ENCODE measurements at places on chromosomes 4 and X.

- DNase-seq = no peak
These were observed 46.7 kb downstream of the GRIA3 start for GRCh38 chrX:123230798-123231197.

GRCh38 chrX:84363663-84364062, 138.6 kb downstream of the HDX start:
- no peak for DNase-seq

GRCh38 chrX:150234126-150234525, 129.0 kb upstream of the MAMLD1 start:
- no peak for DNase-seq

GRCh38 chrX:151227627-151228026, 51.2 kb downstream of the GPR50 start:
- DNase-seq = no peak

- no peak for DNase-seq
These were observed 62.8 kb downstream of the LRBA start for GRCh38 chr4:150952167-150952845.

DNA sequence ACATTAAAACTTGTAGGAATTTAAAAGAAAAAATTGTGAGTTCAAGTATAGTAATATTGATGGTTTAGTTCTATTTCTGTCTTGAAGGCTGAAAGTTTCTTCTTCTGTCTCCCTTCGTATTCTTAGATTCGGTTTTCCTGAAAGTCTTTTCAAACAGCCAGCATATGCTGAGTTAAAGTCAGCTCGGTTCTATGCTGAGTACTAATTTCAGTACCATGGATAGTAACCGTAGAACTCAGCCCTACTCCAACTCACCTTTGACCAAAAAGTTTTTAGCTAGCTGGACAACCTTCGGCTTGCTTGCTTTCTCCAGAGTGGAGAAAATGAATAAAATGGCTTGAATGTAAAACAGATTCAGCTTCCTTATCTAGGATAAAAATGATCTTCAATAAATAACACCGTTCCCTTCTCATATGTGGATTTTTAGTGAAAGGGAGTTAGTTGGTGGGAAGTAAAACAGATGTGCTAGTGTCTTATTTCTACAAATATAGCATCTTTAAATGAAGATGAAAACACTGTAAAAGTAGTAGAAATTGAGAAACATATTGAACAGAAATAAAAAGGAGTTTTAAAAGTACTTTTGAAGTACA, 5.2 kb downstream of the POU4F2 start:
- no peak for DNase-seq

DNA sequence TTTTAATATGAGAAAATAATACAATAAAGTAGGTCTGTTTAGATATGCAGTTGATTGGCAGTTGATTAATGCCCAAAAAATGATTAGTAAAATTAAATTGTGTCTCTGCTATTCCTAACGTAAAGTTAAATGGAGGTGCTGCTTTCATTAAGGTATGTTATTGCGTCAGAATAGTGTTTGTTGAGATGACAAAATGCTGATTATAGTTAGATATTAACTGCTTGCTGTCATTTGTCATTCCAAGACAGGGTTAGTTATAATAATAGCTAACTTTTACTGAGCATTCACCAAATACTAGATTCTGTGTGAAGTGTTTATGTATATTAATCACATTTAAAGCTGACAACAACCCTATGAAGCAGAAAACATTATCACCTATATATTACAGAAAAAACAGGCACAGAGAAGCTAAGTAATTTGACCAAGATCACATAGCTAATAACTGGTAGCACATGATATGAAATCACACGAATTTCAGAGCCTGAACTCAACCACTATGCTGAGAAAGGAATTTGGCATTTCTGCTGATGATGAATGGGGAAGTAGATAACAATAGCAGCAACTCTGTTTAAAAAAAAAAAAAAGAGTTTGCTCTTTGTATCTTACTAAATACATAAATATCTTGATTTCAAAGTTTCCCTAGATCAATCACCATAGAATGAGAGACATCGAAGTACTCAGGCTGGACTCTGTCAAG, 59.7 kb upstream of the WDR44 start:
- DNase-seq = no peak

GRCh38 chrX:69238114-69238886, 73.0 kb upstream of the PJA1 start:
- no peak for DNase-seq

DNA sequence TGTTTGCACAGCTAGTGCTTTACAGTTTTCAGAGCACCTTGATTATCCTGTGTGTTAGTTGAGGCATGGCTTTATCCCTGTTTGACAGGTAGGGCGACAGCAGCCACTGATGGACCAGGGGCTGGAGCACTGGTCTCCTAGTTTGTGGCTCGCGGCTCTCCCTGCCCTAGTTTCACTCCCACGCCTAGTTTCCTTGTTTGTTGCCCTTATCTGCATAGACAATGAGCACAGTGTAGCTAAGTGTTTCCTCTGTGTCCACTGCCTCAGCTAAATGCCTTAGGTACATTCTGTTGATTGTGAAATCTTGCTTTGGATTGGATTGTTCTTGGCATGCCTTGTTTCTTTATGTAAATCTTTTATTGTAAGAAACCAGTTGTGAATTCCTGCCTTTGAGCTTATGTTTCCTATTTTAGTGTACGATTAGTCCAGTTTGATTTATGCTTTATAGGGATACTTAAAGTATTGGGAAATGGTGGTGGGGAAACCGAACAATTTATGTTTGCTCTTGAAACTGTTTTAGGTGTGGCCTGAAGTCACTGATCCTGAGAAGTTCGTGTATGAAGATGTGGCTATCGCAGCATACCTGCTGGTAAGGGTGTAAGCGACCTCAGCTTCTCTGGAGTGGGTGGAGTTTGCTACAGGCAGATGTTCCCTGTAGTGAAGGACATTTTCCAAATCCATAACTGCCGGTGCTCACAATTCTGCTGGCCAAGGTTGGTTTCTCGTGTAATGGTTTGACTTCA, 11.0 kb downstream of the TRMT44 start:
- no peak for DNase-seq

DNA sequence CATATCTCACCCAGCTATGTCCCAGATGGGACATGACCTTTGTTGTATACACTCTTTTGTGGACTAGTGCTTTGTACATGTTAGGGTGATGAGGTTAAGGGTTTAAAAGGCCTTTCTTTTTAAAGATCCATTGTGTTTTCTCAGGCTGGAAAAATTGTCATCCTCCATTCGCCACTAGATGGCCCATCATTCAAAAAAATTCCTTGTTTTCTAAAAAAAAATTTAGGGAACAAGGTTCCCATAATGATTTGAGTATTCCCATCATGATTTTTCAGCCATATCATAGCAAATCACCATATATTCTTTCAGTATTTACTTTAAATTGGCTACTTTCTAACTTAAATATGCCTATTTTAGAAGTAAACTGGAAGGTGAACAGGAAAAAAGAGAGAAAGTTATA, 91.9 kb upstream of the TMEM164 start:
- DNase-seq = no peak

DNA sequence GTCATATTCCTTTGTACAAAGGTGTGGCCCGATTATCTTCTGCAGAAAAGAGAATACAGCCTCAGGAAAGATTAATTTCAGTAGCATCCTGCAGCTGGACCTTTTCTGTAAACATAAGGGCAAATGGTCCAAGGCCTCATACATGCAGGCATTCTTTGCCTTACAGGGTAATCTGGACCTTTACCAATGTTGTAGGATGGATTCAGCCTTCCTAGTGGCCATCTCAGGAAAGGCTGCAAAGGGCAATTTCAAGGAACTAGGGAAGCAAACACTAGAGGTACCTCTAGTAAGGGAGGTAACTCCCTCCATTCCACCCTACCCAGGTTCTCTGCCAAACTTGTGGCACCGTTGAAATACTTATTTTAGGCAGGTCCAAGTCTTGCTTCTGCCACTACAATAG, 43.0 kb downstream of the UGT2B28 start:
- no peak for DNase-seq

- no peak for DNase-seq
These were observed 44.8 kb downstream of the ARHGAP10 start for GRCh38 chr4:147776716-147777115.

- no peak for DNase-seq
These were observed 28.5 kb upstream of the SMAD1 start for GRCh38 chr4:145453163-145453520.
